Aorta (tissue), 5 donors: ENCODE measurements at places on chromosomes 16 and 17. TPM values are rescaled to one million over a fixed set of nuclear protein-coding genes. Genes with fewer than 3 reads are reported as not detected.

DNA sequence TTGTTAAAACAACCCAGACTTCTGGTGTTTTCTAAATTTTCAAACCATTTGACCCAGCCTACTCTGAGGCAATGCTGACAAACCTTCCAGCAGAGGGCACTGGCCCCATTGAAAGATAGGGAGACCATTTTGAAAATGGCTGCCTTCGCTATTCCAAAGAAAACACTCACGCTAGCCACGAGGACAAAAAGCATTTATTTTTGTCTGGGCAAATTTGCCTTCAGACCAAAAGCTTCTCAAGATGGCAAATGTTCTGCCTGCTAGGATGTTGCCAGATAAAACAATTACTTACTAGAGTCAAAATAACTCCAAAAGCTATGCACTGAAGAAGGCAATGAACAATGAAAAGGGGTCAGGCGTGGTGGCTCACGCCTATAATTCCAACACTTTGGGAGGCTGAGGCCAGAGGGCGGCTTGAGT lies 296.7 kb upstream of the IRX5 start:
- H3K4me1 ChIP-seq: peaks cover 3% of the 10 kb centered on the region
- no peak overlapping the region for H3K4me3 ChIP-seq
- no peaks in the 10 kb centered on the region for H3K27me3 ChIP-seq
- peak; percentile 79 for DNase-seq
- H3K36me3 ChIP-seq: no peaks in the 10 kb centered on the region
- peak overlapping the region; percentile 17 for H3K27ac ChIP-seq

The PRSS36 gene
- 8.8 TPM for total RNA-seq

The GFAP gene
- 17.6 TPM for total RNA-seq

The MYH2 gene
- total RNA-seq: not detected

GRCh38 chr17:16459855-16460550 lies 32.0 kb downstream of the LRRC75A start:
- no peaks in the 10 kb centered on the region for H3K27me3 ChIP-seq
- H3K36me3 ChIP-seq: no peaks in the 10 kb centered on the region
- H3K27ac ChIP-seq: no peak overlapping the region
- no peak for DNase-seq
- H3K4me1 ChIP-seq: no peaks in the 10 kb centered on the region

The IGF2BP1 gene
- not detected for total RNA-seq

The VASN gene
- 120 TPM for total RNA-seq

DNA sequence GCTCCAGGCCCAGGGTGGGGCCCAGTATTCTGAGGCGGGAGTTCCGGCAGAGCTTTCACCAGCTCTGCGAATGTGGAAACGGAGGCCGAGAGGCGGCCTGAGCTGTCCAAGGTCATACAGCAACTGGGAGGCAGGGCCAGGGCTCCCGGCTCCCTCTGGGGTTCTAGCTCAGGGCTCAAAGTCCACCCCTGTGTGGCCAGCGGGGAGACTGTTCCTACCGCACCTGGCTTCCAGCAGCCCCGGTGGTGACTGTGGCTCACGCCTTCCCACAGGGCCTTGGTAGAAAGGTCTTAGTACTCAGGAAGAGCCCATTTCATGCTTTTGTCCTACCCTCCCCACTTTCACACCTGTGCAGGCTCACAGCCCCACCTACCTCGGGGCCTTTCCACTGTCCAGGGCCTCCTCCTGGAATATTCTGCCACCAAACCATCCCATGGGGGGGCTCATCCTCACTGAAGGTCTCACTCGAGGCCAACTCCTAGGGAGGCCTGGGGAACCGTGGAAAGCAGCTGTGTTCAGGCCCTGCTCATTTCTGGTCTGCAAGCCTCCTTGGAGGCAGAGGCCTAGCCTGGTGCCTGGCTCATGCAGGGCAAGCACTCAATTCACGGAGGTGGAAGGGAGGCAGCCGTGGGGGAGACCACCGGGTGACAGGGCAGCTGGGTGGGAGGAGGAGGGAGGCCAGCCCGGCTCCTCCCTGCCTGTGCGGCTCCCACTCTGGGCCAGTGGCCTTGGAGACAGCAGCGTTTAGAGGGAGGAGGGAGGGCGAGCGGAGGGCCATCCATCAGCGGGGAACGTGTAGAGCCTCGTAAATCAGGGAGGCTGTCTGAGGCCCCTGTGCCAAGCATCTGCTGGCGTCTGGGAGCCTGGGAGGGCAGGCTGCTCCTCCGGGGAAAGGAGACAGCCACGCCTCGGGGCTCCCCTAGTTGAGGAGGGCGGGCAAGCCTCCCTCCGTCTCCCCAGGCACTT lies 12.7 kb upstream of the DOC2B start:
- H3K4me3 ChIP-seq: no peak overlapping the region
- no peaks in the 10 kb centered on the region for H3K4me1 ChIP-seq
- no peaks in the 10 kb centered on the region for H3K27me3 ChIP-seq
- H3K36me3 ChIP-seq: no peaks in the 10 kb centered on the region
- peak; percentile 35 for DNase-seq

GRCh38 chr16:50502616-50503011 lies 45.6 kb upstream of the NKD1 start:
- no peaks in the 10 kb centered on the region for H3K27me3 ChIP-seq
- no peak overlapping the region for H3K4me3 ChIP-seq
- H3K36me3 ChIP-seq: no peaks in the 10 kb centered on the region
- peaks cover 6% of the 10 kb centered on the region for H3K4me1 ChIP-seq
- no peak for DNase-seq
- no peak overlapping the region for H3K27ac ChIP-seq

The C16orf95 gene
- 3.5 TPM for total RNA-seq
